ENCODE measurements at places on chromosomes 4 and X.

DNA sequence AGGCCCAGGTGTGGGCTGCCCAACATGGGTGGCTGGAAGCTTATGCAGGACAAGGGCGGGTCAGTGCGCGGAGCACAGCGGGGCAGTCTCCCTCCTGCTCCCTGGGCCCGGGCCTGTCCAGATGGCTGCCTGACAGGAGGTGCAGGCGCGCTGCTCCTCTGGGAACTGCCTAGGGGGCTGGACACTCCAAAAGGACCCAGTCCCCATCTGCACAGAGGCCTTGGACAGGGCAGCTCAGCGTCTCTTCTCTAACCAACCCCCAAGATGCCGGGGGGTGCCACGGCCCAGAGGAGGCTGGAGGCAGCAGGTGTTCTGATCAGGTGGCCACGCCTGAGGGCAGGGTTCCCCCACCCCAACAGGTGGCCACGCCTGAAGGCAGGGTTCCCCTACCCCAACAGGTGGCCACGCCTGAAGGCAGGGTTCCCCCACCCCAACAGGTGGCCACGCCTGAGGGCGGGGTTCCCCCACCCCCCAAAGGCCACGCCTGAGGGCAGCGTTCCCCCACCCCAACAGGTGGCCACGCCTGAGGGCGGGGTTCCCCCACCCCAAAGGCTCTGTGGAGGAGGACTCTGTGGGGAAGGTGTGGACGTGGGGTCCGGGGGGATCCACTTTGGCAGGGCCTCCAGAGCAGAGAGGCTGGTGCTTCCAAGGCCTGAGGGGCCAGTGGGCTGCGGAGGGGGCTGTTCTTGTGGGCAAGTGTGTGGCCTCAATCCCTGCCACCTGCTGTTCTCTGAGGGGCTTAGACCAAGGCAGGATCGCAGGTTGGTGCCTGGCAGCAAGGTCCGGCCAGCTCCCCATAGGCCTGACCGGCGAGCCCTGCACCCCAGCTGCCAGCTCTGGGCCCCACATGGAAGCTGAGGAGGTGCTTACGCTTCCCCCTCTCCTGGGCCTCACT is 36.1 kb downstream of the CPLX1 start:
- DNase-seq = no peak

GRCh38 chr4:4901877-4902276 is 42.4 kb downstream of the MSX1 start:
- DNase-seq = no peak

GRCh38 chrX:53263597-53264094 is 17.7 kb downstream of the IQSEC2 start:
- DNase-seq = no peak

GRCh38 chr4:54937501-54937900 is 187.9 kb downstream of the KDR start:
- no peak for DNase-seq

- DNase-seq = no peak
Observed at GRCh38 chr4:62262676-62263075, 1062.5 kb downstream of the ADGRL3 start.
